ACHN (cell line): ENCODE measurements at places on chromosomes 4 and X.

GRCh38 chr4:7687006-7687405 lies 252.3 kb upstream of the PSAPL1 start:
- no peak for DNase-seq

- DNase-seq, result peak; percentile 82
These were observed at the start of gene KDM6A for GRCh38 chrX:44872821-44873414. TSS of gene KDM6A (plus strand) at chrX:44873188. CDS start at chrX:44873552, 364 bp downstream.

- DNase-seq, result no peak
These were observed 41.9 kb downstream of the FHL1 start for GRCh38 chrX:136189222-136189621.

DNA sequence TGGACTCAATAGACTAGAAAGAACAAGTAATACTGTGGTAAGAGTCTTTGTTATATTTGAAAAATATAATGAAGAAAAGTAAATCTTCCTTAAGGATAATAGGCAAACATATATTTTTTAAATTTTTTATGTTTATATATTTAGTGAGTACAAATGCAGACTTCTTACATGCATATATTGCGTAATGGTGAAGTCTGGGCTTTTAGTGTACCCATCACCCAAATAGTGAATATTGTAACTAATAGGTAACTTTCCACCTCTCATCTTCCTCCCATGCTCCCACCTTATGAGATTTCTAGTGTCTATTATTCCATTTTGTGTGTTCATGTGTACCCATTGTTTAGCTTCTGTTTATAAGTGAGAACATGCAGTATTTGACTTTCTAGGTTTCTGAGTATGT lies 711.2 kb upstream of the NDST4 start:
- DNase-seq, result no peak

DNA sequence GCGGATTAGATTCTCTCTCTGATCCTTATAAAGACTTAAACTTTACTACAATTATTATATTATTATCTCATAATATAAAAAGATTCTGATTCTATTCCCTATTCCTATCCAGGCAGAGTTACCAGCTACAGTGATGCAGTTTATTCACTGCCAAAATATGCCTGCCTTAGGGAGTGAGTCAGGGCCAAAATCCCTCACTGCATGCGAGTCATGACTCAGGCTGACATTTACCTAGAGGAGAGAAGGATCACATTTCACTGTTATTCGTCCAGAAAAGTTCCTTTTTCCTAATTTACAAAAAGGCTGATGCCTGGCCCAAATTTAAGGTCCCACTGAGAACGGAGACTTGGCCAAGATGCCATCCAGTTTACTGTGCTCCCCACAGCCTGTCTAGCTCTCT lies 168.5 kb upstream of the LDB2 start:
- peak; percentile 2 for DNase-seq

GRCh38 chr4:41796545-41797210 lies 48.2 kb upstream of the PHOX2B start:
- no peak for DNase-seq

GRCh38 chr4:26473893-26474292 lies 16.4 kb downstream of the CCKAR start:
- no peak for DNase-seq

GRCh38 chrX:80808881-80809411 lies 731 bp downstream of the BRWD3 start:
- DNase-seq, result peak; percentile 6

- DNase-seq, result no peak
These were observed 86.5 kb downstream of the SH3RF1 start for GRCh38 chr4:169184236-169184635.

DNA sequence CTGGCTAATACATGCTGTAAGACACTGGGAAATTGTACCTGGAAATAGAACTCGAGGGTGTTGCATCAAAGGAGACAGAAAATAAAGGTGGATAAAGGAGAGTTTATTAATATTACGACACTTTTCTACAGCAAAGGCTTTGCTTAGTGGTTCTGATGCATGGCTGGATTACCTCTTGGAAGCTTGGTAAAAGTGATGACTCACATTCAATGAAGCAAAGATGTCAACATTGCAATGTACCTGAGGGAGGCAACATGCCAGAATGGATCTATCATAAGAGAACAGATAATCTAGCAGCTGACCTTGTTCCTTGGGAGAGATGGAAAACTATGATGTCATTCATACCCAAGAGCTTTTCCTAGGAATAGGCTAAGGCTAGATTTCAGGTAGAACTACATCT lies 735.1 kb upstream of the DIAPH2 start:
- no peak for DNase-seq

GRCh38 chr4:77332696-77333270 lies 175.8 kb downstream of the CCNG2 start:
- DNase-seq, result no peak

GRCh38 chrX:53281963-53282695 lies 745 bp upstream of the IQSEC2 start:
- no peak for DNase-seq

- DNase-seq, result no peak
These were observed 37.4 kb downstream of the SCD5 start for GRCh38 chr4:82761229-82761628.

DNA sequence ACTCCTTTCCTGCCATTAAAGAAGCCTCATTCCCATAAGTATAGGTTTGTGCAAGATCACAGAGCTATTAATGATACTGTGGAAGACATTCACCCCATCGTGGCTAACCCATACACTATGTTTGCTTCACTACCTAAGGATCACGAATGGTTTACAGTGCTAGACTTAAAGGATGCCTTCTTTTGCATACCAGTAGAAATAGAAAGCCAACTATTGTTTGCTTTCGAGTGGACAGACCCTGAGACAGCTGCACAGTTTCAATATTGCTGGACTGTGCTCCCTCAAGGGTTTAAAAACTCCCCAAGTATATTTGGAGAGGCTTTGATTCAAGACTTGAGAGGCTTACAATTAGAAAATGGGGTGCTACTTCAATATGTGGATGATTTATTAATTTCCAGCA lies 16.0 kb upstream of the PAPSS1 start:
- DNase-seq, result no peak
